Fibroblast of villous mesenchyme (primary cell): ENCODE measurements at places on chromosomes 13 and 19.

- DNase-seq = no peak
Measured at GRCh38 chr13:101465877-101466276, 13.4 kb downstream of the ITGBL1 start.

DNA sequence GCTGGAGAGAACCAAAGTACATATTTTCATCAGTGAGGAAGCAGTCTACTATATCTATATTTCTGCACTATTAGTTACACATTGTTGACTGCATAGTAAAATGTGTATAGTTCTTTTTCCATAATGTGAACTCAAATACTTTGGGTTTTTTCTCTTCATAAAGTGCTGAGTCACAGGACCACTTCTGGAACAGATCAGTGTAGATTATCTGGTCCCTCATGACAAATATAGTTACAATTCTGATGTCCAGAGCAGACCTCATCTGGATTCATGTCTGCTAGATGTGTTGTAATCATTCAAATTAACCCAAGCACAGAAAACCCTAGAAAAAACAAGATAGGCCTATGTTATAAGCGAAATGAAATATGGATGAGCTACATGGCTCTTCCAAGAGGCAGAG is 171.4 kb downstream of the SUCLA2 start:
- DNase-seq = peak; percentile 45

DNA sequence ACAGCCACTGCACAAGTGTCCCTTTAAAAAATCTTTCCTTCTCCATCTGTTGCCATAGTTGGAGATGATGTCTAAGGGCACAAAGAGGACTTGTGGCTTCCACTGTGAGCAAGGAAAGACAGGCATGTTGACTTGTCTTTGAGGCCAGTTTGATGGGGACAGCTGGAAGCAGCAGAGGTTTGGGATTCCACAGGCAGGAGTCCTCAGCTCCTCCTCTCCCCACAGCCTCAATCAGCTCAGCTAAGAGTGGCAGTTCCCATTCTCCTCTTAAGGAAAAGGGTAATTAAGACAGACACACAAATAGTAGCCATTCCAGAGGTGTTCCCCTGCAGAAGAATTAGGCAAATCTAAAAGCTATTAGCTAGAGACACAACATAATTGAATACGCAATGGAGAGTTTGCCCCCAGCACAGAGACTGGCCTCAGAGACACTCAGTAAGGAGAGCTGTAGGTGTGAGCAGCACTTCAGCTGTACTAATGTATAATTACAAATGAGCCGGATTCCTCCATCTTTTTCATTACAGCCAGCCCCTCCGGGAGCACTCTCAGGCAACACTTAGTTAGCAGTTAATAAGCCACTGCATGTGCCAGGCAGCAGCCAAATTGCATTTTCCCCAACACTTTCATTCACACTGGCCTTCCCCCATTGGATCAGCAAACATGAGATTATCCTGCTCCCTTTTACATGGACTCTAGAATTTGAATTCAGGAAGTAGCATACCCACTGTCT is 434.0 kb downstream of the FOXO1 start:
- no peak for DNase-seq

DNA sequence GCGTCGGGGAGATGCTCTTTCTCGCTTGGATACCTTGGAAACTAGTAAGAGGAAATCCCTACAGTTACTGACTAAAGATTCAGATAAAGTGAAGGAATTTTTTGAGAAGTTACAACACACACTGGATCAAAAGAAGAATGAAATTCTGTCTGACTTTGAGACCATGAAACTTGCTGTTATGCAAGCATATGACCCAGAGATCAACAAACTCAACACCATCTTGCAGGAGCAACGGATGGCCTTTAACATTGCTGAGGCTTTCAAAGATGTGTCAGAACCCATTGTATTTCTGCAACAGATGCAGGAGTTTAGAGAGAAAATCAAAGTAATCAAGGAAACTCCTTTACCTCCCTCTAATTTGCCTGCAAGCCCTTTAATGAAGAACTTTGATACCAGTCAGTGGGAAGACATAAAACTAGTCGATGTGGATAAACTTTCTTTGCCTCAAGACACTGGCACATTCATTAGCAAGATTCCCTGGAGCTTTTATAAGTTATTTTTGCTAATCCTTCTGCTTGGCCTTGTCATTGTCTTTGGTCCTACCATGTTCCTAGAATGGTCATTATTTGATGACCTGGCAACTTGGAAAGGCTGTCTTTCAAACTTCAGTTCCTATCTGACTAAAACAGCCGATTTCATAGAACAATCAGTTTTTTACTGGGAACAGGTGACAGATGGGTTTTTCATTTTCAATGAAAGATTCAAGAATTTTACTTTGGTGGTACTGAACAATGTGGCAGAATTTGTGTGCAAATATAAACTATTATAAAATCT is 2.7 kb upstream of the KCNRG start:
- DNase-seq = peak; percentile 48

DNA sequence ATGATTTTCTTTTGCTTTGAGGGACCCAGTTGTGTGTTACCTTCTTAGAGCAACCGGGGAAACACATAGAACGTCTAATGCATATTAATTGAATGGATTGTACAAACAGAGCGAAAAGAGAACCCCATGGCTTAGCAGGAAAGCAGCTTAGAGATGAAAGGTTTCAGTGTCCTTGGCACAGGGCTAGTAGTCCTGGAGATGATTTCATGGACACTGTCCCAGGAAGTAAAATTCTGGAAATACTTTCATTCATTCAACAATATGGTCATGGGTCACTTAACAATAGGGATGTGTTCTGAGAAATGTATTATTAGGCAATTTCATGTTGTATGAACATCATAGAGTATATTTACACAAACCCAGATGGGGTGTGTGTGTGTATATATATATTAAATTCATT is 9.7 kb upstream of the FUT2 start:
- no peak for DNase-seq

- no peak for DNase-seq
Measured at GRCh38 chr13:64130171-64130570, 2714.5 kb upstream of the PCDH20 start.

DNA sequence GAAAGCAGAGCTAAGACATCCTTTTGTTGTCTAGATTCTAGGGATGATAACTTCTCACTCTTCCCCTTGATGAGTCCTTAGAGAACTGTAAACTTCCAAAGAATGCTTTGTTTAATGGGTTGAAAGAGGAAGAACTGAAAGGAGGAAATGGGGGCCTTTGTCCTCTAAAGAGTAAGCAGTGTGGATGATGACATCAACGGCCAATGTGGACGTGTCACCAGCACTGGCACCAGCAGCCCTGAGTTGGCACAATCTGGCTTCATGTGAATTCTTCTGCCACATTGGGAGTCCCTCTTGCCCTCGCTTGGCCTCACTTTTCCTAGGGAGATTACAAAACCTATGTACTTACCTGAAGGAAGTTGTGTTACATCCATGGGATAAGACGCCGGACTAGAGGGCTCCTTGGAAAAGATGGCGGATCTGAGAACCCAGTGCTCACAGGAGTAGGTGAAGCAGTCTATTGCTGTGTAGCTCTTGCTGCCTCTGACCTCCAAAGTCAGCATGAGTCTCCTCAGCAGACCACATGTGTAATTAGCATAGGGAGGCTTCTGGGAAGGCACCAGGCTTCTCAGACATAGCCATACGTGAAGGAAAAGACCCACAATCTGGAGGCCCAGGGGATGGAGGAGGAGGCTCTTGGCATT is 62.8 kb downstream of the RGCC start:
- DNase-seq = peak; percentile 27

GRCh38 chr13:60661521-60661920 is 264.5 kb downstream of the TDRD3 start:
- no peak for DNase-seq

DNA sequence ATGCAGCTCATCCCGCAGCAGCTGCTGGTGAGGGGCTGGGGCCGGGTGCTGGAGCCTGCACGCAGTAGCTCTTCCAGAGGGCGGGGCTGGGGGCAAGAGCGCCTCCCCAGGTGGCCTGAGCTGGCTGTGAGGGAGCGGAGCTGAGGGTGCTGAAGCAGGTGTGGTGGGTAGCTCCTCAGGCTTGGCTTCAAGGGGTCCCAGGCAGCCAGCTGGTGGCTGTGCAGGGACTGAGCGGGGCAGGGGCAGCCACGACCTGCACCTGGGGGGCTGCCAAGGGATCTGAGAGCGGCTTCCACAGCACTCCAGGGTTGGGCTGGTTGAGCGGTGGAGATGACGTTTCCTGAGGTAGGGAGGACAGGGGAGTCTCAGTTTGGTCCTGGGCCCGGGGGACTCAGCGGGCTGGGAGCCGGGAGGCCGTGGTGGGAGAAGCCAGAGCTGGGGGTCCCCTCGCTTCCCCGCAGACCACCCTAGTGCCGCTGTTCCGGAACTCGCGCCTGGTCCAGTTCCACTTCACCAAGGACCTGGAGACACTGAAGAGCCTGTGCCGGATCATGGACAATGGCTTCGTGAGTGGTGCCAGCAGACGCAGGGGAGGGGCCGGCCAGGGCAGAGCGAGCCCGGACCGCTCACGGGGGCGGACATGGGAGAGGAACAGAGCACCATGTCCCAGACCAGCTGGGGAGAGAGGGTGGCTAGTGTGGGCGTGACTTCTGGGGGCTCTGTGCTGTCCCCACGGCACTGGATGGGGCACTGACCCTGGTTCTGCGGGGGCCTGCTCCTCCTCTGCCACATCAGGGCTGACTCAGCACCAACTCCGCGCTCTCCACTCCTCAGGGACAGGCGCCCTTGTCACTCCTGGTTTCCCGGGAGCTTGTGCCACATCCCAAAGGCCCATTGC is 7.4 kb downstream of the PTOV1 start:
- DNase-seq = no peak

GRCh38 chr13:111066544-111066943 is 48.6 kb upstream of the ARHGEF7 start:
- DNase-seq = no peak

DNA sequence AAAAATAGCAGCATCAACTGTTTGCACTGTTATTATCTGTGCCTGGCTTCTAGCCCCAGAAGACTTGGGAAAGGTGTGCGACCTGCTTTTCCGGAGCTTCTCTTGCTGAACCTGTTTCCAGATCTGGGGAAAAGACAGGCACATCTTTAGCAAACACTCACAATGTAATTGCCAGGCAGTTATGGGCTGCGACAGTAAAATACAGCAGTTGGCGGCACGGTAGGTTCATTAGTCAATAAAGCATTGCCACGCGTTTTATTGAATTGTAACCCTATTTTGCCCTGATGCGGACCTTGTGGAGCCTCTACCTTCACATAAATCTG is 223.7 kb upstream of the TSHZ3 start:
- no peak for DNase-seq

DNA sequence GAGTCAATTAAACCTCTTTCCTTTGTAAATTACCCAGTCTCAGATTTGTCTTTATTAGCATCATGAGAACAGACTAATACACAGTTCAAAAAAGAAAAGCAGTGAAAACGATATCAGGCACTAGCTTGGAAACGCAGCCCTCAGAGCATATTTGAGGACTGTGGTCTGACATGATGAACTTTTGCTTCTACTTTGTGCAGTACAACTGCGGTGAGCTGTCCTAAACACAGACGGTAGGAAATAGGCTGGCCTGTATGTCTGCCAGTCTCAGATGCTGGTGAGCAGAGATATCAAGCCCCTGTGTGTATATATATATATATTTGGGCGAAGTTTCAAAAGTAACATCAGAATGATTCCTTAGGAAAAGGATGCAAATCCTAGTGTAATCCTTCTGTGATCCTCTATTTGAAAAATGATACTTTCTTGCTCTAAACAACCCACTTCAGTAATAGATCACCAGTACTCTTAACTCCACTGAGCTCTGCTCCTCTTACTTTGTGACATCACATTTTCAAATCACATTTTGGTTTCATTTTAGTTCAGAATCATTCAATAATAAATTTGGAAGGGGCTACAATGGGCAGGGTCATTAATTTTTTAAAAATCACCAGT is 74.4 kb downstream of the TNFRSF19 start:
- peak; percentile 58 for DNase-seq
